ENCODE measurements at places on chromosomes 16 and 17.
A peak's percentile ranks its signal among the peaks of the same experiment; 100 is the strongest.

GRCh38 chr16:56869513-56870275 lies 4.7 kb downstream of the SLC12A3 start:
- peak; percentile 61 for DNase-seq

GRCh38 chr17:20103454-20104446 lies 94.6 kb downstream of the SPECC1 start:
- DNase-seq: no peak

DNA sequence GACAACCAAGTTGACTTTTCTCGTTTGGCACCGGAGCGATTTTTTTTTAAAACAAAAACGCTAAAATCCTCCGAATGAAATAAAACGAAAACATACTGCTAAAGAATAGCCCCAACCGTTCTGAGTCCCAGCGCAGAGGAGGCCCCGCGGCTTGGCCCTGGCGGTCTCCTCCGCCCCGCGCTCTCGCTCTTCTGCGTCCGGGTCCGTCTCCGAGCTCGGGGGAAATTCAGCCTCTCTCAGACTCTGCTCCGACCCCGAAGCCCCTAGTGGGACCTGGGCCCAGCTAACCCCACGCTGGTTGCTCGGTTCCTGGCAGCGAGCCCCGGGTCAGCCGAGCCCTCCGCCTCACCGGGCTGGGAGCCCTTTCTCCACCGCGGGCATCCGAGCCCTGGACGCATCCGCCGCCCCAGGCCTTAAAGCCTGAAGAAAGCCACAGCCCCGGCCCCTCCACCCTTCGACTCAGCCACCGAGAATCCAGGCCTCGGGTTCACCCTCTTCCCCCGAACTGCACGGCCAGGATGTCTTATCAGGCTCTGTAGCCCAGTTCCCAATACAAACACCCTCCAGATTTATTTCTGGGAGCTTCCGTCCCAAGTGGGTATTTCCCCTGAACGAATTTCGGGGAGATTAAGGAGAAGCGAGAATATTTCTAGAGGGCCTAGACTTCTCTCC lies 1.2 kb downstream of the TBX2 start:
- no peak for DNase-seq

DNA sequence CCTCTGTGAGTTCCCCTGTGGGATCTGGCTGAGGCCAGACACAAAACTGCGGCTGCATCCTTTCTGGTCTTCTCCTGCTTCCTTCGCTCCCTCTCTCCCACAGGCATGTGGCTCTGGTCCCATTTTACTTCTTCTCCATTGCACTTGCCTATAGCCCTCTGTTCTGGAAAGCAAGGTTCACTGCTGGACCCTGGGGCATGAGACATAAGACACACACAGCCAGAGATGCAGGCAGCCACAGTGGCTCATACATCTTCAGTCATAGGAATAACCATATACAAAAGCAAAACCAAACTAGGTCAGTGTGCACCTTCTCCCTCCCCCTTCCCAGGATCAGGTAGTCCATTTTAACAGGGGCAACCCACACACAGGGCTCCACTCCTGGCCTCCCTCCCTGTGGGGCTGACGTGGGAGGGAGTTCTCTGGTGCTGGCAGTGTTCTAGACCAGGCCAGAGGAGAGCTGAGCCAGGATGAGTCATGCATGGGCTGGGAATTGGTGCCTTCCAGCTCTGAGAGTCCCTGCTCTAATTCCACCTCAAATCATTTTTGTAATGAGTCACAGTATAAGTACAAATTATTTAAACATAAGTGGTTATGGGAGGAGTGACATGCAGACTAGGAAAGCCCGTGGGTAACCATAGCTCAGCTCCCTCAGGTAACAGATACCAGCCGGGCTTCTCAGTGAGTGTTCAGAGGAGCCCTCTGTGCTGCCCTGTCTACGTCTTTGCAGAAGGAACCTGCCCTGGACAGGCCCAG lies 58.0 kb downstream of the ASIC2 start:
- peak; percentile 20 for DNase-seq

DNA sequence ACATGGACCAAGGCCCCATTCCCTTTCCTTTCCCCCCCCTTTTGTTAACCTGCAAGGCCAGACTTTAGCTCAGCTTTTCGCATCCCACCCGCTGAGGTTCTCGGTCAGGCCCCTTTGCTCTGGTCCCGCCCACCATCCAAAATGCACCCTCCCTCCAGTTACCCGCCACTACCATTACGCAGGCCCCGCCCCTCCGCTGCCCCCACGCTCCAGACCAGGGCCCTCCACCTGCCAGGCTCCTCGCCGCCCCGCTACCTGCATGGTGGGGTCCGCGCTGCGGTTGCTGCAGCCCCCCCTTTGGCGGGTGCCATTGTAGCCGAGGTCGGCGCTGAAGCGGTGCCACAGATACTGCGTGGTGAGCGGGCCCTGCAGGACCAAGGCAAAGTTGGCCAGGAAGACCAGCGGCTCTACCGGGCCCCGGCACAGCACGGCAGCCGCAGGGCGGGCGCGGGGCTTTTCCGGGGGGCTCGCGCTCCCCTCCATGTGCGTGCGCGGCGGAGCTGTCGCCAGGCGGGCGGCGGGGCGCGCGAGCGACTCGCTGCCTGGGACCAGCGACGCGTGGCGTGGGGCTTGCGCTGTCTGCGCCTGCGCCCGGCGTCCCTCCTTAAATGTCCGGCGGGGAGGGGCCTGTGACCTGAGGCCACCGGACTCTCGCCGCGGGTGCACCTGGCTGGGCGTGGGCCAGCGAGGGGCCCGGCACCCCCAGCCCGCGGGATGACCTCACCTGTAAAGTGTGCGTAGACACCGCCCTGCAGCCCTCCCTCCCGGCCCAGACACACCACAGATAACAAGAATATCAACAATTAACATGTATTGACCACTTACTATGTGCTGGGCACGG lies at the start of gene SLC46A1:
TSS of gene SLC46A1 (minus strand) at position 581 of the 841 bp plus-strand sequence. CDS start at position 483, 98 bp downstream.
- peak; percentile 62 for DNase-seq

GRCh38 chr16:49634235-49635008 lies 221.5 kb downstream of the ZNF423 start:
- DNase-seq: no peak

GRCh38 chr17:4741544-4741943 lies 1.8 kb upstream of the CXCL16 start:
- no peak for DNase-seq

- no peak for DNase-seq
These were observed 177.9 kb downstream of the SEC14L1 start for GRCh38 chr17:77318491-77319210.

DNA sequence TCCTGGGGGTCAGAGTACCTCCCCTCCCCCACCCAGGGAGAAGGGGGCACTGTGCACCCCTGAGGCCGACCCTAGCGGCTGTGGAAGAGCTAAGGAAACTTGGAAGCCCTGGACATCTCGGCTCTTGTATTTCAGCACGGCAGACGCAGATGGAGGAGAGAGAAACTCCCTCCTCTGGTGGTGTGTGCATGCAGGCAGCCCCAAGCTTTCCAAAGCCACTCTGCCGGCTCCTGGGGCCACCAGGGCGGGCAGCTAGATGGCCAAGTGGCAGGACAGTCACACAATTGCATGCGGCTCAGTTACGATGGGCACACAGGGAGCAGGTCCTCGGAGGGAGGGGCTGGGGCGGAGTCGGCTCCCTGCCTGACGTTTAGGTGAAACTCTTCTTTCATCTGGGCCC lies 195.5 kb downstream of the RBFOX3 start:
- no peak for DNase-seq

- no peak for DNase-seq
These were observed 294.6 kb downstream of the TMEM114 start for GRCh38 chr16:8295513-8296237.

All from activated CD4-positive, alpha-beta T cell treated with anti-CD3 and anti-CD28 coated beads, Interleukin-10, Interleukin-2, amounts not matched to agents 100 ng/mL and 50 ng/mL, durations not matched to agents 16 hours and 8 hours (primary cell).